ENCODE measurements at places on chromosomes 11 and 22.

DNA sequence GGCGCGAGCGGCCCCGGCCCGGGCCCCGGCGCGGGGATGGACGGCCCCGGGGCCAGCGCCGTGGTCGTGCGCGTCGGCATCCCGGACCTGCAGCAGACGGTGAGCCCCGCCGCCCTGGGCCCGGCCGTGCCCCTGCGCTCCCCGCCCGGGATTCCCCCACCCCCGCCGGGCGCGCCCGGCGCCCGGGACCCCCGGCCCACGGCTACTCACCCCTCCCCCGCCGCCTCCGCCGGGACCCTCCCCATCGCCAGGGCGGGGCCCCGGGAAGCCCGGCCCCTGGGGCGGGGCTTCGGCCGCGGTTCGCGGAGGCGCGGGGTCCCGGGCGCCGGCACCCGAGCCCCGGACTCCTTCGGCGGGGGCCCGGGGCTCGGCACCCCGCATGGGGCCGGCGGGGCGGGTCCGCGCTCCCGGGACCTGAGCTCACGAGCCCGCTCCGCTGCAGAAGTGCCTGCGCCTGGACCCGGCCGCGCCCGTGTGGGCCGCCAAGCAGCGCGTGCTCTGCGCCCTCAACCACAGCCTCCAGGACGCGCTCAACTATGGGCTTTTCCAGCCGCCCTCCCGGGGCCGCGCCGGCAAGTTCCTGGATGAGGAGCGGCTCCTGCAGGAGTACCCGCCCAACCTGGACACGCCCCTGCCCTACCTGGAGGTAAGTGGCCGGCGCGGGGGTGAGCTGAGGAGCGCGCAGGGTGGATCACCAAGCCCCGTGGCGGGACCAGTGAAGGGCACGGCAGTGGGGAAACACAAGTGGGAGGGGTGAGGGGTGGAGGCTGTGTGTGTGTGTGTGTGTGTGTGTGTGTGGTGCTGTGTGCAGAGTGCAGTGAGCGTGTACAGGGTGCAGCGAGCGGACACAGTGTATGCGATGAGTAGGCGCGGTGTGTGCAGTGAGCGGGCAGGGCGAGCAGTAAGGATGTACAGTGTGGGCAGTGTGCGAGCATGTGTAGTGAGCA is 2.3 kb downstream of the SHANK3 start:
- DNase-seq = no peak

GRCh38 chr22:48627203-48627602 is 1200.5 kb downstream of the BRD1 start:
- no peak for DNase-seq

GRCh38 chr11:18650353-18650752 is 16.2 kb upstream of the SPTY2D1 start:
- no peak for DNase-seq

DNA sequence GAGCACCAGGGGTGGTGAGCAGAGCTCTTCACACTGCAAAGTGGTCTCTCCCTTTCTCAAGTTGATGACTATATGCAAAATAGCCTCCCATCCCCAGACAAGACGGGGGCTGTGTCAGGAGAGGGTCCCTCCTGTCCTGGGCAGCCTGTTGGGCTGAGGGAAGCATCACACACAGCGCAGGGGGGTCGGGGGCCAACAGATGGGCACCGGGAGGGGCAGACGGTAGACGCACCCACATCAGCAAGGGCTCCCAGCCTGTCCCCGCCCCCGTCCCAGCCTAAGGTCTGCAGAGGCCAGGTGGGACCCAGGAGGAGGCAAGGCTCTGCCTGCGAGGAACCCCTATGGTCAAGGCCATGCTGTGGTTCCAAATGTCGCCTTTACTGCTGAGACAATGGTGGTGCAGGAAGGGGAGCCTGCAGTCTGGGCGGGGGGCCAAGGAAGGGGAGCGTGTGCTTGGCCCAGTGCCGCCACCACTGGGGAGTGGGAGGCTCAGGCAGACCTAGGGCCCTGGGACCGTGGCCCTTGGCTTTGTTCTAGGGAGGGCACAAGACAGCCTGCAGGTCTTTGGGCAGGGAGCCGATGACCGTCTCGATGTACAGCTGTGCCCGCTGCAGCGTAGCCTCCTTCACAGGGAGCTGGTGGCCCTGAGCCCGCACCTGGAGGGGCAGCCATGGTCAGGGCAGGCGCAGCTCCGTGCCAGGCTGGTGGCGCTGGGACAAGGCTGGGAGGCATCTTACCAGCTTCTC is 4.3 kb upstream of the PLXNB2 start:
- no peak for DNase-seq

- DNase-seq = no peak
These were observed 4.3 kb downstream of the ZBTB16 start for GRCh38 chr11:114063829-114064201.

DNA sequence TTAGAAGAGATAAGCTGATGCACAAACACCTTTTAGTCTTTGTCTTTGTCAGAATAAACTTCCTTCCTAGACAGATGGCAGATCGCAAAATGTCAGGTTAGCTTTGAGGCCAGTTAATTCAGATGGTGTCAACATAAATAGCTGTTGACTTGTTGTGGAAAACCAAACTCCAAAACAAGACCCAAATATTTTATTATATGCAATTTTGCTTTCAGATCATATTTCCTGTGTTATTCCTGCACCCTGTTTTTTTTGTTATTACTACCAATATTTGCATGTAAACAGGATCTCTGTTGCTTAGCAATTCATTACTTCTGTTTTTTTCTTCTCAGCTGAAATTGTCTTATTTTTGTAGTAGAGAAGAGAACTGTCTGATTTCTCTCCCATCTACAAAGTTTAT is 316.0 kb downstream of the ETS1 start:
- no peak for DNase-seq

GRCh38 chr22:27131346-27131745 is 474.0 kb downstream of the MIAT start:
- no peak for DNase-seq

- DNase-seq = no peak
These were observed 23.7 kb downstream of the MFNG start for GRCh38 chr22:37462436-37462835.

DNA sequence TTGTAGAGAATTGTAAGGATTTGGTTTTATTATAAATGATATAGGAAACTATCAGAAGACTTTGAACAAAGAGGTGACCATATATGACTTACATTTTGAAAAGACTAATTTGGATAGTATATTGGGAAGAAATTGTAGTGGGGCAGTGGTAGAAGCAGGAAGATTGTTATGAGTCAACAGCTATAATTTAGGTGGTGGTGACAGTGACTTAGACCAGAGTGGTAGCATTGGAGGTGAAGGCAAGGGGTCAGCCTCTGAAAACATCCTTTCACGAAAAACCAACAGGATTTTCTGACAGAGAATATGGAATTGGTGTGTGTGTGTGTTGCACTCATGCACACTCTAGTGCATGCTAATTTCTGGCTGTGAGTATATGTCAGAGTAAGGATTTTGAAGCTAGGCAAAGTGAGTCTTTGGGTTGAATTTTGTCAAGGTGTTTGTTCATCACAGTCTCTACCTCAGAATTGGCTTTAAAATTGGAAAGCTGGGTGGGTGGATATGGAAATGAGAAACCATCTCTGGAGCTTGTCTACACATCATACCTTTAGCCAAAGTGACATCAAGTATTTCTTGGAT is 8.2 kb upstream of the HBE1 start:
- no peak for DNase-seq

DNA sequence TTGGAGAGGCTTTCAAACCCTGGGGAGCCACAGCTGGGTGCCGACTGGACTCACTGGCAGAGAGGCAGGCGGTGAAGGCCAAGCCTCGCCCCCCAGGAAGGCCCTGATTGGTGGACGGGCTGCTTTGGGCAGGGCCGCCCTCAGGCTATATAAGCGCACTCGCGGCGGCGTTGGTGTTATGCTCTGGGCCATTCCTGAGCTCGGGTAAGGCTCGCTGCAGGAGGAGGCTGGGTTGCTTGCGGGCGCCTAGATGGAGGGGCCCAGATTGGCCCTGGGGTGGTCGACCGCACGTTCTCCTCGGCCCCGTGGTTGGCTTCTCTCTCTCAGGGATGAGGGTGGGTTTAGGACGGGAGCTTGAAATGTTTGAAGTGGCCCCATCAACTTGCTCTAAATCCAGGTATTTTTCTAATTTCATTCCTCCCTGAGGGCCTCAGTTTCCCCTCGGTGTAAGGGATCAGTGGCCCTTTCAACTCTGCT is at the start of gene SPDYC:
Gene SPDYC (plus strand): TSS at position 176 of the 477 bp plus-strand sequence. CDS start 1,125 bp downstream, outside the sequence.
- DNase-seq = no peak

GRCh38 chr22:27594020-27594419 is 207.5 kb downstream of the MN1 start:
- no peak for DNase-seq

- no peak for DNase-seq
These were observed 1.3 kb downstream of the TP53I11 start for GRCh38 chr11:44949160-44950030.

GRCh38 chr22:37681001-37681424 is 5.1 kb upstream of the NOL12 start:
- DNase-seq = no peak

DNA sequence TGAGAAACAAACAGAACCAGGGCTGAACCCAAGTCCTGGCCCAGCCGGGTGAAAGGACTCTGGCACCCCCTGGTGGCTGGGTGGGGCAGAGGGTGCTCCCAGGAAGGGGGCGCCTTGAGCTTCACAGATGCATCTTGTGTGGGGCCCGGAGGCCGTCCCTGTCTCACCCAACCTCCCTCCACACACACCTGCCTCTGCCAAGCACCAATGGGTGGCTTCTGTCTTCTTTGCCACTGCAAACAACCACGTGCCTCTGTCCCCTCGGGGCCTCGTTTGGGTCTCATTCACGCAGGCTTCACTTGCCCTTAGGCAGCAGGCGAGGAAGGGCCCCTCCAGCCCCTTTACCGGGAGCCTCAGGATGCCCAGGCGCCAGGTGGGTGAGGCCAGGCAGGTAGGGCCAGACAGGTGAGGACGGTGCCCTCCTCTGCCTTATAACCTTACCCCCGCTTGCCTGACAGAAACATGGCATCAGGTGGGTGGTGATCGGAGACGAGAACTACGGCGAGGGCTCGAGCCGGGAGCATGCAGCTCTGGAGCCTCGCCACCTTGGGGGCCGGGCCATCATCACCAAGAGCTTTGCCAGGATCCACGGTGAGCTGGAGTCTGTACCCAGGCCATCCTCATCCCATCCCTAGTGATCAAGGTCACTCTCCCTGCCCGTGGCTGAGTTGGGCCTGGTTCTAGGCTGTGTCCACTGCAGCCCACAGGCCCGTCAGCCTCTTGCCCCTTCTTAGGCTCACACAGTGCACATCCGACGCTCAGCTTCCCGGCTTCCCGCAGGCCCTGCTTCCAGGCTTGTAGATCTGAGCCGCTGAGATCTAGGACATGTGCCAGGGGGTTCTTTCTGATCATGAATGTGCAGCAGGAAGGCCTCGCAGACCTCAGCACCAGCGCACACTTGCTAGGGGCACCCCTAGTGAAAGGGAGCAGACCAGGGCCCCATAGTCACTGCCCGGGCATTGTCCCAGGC is 17.2 kb downstream of the POLR3H start:
- peak; percentile 60 for DNase-seq

GRCh38 chr11:130711193-130711592 is 205.1 kb downstream of the SNX19 start:
- no peak for DNase-seq

- DNase-seq = no peak
These were observed 16.2 kb downstream of the CBL start for GRCh38 chr11:119222308-119222707.

- no peak for DNase-seq
These were observed 118.9 kb downstream of the PLEKHA7 start for GRCh38 chr11:16895306-16895705.

DNA sequence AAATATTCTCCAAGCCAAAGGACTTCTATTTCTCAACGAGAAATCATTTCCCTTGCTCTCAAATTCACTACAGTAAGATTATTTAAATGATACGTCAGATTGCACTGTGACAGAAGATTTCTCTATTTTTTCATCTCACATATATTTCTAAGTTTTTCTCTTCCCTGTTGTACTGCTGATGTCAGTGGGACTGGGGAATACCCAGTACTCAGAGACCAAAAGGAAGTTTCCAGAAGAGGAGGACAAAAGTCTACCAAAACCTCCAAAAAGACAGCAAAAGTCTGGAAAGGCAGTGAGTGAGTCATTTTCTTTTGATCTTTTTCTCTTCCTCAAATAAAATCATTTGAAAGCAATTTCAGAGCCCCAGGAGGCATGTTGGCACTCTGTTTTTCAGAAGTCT is 149.8 kb upstream of the PITPNB start:
- DNase-seq = no peak

- DNase-seq = no peak
These were observed 289.6 kb downstream of the DYNC2H1 start for GRCh38 chr11:103398829-103399228.

GRCh38 chr22:37184816-37185541 is 3.1 kb downstream of the C1QTNF6 start:
- no peak for DNase-seq

DNA sequence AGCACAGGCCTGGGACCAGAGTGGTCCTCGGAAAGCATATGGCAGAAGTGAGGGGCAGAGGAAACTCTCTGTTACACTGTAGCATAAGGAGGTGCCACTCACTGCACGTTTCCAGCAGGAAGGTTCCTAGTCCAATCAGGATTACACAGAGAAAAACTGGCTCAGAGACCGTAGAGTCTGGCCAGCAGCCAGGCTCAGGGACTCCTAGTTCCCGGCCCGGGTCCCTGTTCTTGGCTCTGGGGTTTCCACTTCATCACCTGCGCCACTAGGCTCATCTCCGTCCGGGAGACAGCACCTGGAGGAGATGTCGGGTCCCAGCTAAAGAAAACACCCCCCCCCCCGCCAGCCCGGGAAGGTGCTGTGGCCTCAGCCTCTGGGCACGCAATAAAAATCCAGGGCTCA is 1.1 kb downstream of the TTLL12 start:
- no peak for DNase-seq

- DNase-seq = no peak
These were observed 4.9 kb downstream of the GLYAT start for GRCh38 chr11:58726737-58727414.

GRCh38 chr22:42686756-42687491 is 33.7 kb downstream of the A4GALT start:
- DNase-seq = no peak

DNA sequence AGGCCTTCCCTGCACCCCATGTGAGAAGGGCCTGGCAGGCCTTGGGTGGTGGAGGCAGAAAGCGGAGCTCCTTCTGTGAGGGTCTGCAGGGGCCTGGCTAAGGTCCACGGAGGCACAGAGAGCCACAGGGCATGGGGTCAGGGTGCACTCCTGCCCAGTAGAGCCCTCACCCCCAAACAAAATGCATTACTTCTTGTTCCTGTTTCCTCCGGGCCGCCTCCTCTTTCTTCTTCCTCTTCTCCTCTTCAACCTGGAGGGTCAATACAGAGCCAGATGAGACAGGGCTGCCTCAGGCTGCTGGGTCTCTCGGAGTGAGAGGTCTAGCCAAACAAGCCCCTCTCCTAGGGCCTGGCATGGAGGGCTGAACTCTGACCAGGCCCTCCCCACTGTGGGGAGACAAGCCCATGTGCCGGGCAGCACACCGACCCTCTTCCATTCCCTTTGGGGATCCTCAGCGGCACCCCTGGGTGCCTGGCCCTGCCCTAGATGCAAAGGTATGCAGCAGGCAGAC is 10.3 kb upstream of the NAP1L4 start:
- no peak for DNase-seq

DNA sequence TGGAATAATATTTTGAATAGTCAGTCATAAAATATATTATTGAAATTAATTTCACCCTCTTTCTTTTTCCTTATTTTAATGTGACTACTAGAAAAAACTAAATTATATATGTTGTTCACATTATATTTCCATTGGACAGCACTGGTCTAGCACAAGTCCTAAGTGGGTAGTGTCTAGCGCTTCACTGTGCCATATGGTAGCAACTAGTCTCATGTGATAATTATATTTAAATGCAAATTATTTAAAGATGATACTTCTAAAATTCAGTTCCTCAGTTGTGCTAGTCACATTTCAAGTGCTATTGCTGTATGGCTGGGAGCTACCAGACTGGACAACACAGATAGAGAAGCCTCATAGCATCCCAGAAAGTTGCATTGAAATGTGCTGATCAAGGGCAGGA is 19.1 kb upstream of the LDLRAD3 start:
- DNase-seq = no peak

Data from activated T-cell treated with anti-CD3 and anti-CD28 coated beads for 48 hours (primary cell).